T-helper 1 cell (primary cell): ENCODE measurements at places on chromosomes 16 and 17.

GRCh38 chr17:64176556-64176955, 46.6 kb upstream of the ERN1 start:
- no peak for DNase-seq

DNA sequence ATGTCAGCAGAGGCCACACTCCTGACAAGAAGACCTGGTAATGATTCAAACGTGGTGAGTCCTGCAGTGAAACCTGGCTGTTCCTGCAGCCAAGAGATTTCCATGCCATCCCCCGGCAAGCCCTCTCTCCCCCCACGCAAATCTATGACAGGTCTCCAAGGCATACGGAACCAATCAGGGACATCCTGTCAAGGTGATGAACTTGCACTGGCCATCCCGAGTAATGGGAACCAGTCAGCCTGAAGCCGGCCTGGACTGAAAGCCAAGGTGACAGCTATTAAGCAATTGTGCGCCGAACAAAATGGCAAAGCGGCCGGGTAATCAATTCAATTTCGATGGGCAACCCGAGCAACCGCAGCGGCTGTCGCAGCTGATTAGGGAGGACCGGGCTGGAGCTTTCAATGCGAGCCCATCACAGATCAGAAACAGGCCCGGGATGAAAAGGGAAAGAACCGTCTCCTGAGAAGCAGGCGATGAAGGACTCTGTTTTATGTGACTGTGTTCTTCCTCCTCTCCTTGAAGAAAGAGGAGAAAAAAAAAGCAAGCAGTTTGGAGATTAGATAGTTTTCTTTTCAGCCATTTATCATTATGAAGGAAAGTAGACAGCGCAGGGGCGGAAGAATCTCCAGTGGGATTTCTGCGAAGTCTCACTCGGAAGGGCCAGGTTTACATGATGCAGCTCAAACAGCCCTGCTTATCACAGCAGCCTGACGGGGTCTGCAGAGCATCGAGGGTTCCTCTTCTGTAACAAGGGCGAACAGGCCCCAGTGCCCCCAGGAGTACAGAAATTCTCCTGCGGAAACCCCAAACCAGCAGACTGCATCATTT, 35.2 kb downstream of the TBX4 start:
- no peak for DNase-seq

GRCh38 chr17:69335058-69335457, 8.1 kb upstream of the ABCA5 start:
- no peak for DNase-seq

DNA sequence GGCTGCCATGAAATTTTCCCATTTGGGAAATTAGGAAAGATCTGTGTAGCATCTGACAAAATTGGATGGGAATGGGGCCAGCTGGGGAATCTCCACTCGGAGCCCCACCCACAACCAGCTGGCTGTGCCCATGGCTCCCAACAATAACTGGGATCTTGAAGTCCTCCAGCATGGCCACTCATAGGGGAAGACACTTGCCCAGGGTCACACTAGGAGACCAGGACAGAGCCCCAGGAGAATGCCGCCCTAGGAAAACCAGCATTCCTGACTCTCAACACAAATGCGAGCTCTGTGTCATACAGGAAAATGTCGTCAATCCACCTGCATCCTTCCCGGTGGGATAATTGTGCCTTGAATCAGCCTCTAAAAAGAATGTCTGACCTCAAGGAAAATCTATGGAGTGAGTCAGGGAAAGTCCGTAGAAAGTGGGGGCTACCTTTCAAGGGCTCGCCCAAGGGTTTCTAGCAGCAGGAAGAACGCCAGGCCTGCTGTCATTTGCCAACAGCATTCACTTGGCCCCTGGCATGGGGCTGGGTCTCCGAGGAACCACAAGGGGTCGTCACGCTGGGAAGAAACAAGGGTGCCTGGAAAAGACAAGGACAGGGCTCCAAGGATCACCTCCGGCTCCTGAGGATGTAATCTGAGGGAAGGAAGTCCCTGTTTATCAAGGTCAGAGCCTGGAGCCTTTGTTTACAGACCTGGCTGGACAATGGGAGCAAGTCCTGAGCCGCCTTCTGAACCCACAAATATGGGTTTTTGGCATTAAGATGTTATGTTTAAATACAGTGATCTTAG, 15.9 kb downstream of the CDH5 start:
- no peak for DNase-seq

DNA sequence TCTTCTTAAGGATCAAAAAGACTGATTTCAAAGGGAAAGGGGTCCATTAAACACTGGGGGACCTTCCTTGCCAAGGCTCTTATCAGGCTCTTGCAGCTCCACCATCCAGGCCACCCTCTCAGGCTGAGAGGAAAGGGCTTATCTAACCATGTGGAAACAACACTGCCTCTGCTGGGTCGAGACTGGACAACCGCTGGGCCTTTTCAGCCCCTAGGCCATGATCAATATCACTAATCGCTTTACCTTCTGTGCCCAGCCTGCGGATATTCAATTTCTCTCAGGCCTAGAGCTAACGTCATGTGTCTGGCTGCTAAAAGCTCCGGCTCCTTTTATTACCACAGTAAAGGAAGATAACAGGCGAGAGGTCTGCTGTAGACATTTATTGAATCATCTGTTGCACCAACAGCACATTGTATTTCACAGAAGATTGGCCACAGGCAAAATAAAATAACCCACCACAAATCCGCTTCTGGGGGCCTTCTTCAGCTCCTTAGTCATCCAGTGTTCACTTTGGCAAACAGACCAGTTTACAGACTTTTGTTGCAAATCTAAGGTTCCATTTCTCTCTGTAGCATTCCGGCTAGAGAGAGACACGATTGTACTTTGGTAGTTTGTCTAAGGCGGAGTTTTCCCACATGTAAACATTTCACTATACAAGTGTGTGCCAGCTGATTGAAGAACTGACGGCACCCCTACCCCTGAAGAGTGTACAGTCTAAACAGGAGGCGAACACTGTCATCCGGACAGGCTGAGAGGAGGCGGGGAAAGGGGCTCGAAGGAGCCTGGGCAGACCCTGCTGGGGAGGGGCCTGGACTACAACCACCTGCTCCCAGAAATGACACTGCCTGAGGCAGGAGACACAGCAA, 13.9 kb downstream of the CYB561 start:
- DNase-seq: no peak

DNA sequence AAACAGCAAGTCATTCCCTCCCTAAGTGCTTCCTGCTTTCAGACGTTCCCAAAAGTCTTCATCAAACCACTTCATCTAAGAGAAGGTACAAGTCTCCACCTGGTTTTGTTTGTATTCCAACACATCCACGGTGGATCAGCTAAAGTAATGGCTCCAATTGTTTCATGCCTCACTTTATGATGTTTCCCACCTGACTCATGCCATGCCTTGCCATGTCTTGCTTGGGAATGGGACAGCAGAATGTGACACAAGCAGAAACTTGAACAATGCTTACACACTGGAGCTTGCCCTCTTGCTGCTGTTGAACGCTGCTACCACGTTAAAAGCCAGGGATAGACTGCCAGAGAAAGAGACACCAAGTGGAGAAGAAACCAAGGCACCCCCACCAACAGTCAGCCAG, 43.8 kb downstream of the MYH10 start:
- no peak for DNase-seq

- DNase-seq: no peak
These were observed 22.2 kb downstream of the CFAP52 start for GRCh38 chr17:9598661-9599060.

DNA sequence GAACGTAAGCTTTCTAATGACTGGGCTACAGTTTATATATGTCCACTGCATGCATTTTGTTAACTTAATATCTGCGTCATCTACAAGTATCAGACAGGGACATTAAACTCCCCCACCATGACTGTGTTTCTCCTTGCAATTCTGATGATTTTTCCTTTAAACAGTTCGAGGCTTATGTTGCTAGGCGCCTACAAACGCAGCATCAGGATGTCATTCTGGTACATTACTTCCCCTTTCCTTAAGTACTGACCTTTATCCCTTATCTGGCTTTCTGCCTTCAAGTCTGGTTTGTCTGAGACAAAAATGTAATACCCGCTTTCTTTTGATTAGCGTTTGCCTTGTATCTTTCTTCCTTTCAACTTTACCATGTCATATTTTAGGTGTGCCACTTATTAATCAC, 362.4 kb downstream of the SLC39A11 start:
- no peak for DNase-seq

DNA sequence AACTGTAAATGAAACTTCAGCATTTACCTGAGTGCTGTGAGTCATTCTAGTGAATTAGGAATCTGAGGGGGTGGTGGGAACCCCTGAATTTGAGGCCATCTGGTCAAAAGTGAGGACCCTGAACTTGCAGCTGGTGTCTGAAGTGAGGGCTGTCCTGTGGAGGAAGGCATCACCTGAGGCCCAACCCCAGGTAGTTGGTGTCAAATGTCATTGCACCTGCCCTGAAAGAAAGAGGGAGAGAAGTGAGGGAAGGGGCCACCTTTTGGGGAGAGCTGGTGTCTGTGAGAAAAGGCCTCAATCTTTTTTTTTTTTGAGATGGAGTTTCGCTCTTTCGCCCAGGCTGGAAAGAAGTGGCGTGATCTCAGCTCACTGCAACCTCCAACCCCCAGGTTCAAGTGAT, 12.5 kb upstream of the PRPSAP1 start:
- DNase-seq: no peak

DNA sequence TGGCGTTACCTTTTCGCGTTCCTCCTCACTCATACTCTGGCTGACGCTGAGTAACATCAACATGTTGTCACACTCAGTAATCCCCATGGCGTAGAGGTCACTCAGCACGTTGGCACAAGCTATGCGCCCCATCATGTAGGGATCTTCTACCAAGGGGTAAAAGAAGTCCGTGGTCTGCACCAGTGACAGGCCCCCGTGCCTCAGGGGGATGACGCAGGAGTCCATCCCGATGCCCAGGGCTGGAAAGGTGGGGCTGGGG, 596 bp downstream of the SEPHS2 start:
- no peak for DNase-seq

GRCh38 chr17:34847938-34848337, 113.3 kb downstream of the CCT6B start:
- no peak for DNase-seq

- DNase-seq: no peak
These were observed 14.7 kb upstream of the MYO15B start for GRCh38 chr17:75572713-75573539.

GRCh38 chr16:54651440-54652195, 279.0 kb upstream of the IRX5 start:
- DNase-seq: no peak
